NCI-H774 (cell line): ENCODE measurements at places on chromosomes 5 and 9.
A peak's percentile ranks its signal among the peaks of the same experiment; 100 is the strongest.

DNA sequence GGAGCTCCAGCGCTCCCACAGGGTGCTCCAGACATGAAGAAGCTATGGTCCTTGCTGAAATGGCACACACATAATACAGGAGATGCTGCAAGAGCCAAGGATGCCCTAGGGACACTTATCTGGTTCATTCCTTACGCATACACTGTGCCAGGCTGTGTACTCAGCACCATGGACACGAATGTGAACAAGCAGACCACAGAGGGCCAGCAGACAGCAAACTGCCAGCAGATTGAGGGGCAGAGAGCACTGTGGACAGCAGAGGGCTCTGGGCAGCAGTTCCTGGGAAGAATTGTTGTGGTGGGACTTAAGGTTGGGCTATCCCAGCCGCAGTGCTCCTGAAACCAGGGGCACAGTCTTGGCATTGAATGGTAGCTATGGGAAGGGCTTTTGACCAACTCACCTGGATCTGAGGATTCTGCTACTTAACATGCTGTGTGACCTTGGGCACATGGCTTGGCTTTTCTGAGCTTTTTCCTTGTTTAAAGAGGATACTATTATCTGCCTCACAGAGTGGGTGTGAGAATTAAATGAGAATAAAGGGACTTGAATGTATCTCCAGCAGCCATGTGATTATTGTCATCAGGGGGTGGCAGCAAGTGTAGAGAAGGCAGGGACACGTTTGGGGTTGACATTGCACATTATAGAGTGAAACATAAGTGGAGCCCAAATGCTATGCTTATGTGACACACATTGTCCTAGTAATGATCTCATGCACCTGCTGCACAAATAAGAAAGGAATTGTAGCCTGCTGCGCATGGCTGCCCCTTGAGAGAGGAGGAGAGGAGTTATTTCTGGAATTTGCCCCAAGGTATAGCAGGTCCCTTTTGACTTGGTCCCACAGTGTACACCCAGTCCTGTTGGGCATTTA lies 30.1 kb downstream of the PPARGC1B start:
- DNase-seq: peak; percentile 28

- no peak for DNase-seq
Measured at GRCh38 chr5:137273511-137273910, 225.6 kb downstream of the SPOCK1 start.

GRCh38 chr9:78296201-78296892 lies 578 bp upstream of the PSAT1 start:
- no peak for DNase-seq

- no peak for DNase-seq
Measured at GRCh38 chr5:75048457-75048953, 3.9 kb downstream of the GCNT4 start.

DNA sequence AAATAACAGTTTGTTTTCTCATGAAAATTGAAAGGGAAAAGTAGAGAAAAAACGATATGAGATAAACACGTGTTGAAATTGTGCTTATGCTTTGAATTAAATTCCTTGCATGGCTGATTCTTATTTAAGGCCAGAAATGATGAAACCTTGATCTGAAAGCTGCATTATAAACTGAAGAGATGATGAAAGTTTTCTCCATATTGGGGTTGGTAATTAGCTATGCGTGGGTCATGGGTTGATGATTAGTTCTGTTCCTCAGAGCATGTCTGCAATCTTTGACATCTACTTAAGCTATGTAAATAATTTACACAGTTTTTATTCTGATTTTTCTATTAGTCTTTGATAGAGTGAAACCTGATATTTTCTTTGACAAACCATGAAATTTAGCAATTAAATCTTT lies 264.1 kb downstream of the CD180 start:
- DNase-seq: no peak

- no peak for DNase-seq
Measured at GRCh38 chr5:16493261-16493660, 27.7 kb upstream of the ZNF622 start.

DNA sequence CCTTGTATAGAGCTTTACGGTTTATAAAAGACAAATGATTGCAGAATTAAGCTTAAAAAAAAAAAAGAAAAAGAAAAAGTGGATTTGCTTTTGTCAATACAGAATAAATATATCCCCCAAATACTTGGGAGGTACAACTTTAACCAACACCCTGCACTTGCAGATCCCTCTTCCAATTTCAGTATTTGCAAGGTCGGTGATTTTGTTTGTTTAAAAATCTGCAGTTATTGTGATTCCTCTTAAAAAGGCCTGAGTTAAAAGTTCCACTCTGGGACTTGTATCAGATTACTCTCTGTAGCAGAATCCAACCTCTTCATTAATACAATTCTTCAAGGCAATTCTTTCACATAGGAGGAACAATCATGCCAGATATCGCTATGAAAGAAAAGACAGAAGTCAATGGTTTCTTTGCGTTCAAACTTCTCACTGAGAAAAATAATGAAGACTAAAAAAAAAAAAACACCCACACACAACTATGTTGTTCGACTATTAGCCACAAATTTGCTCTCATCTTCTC lies 400.9 kb downstream of the EBF1 start:
- no peak for DNase-seq

- no peak for DNase-seq
Measured at GRCh38 chr5:151318850-151319732, 15.5 kb upstream of the SLC36A3 start.

DNA sequence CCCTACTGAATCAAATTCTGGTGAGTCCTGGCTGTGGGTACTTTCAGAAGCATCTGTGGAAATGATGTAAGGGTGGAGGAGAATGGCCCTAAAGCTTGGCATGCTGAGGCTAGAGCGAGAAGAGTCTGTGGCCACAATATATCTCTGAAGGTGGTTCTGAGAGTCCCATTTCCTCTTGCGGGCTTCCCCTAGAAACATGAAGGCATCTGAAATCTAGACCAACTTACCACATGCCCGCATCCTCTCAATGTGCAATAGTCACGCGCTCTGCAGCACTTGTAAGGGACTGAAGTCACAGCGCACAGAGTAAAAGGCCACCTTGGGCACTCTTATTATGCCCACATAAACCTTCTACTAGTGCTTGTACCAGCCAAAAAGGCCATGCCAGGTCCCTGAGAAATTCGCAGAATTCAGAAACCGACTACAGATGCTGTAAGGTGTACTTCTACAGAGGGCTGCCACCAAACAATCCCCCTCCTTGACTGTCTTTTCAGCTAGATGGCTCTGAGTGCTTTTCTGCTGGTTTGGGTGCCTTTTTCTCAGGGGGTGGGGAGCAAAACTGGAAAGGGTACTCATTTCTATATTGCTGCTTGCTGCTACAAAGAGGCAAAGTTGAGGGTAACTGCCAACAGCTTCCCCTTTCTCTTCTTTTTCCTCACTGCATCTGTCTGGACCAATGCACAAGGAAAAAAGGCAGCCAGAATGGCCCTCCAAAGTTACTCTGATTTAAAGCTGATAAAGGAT lies 107.3 kb downstream of the ZDHHC21 start:
- DNase-seq: no peak

DNA sequence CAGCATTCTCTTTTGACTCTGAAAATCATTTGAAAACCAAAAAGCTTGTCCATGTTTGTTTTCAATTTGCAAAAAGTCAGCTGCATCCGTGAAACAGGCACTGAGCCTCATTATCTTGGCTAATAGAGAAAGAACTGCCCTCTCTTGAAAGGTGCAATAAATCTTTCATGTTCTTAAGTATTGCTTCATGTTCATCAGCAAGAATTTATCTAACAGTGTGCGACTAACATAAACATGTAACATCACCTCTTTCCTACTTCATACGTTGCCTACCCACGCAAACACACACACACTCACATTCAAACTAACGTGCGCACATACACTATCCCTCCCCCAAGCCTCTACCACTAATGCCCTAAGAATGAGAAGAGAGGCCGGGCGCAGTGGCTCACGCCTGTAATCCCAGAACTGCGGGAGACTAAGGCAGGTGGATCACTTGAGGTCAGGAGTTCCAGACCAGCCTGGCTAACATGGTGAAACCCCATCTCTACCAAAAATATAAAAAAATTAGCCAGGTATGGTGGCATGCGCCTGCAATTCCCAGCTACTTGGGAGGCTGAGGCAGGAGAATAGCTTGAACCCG lies 629.7 kb upstream of the ZNF608 start:
- DNase-seq: no peak

DNA sequence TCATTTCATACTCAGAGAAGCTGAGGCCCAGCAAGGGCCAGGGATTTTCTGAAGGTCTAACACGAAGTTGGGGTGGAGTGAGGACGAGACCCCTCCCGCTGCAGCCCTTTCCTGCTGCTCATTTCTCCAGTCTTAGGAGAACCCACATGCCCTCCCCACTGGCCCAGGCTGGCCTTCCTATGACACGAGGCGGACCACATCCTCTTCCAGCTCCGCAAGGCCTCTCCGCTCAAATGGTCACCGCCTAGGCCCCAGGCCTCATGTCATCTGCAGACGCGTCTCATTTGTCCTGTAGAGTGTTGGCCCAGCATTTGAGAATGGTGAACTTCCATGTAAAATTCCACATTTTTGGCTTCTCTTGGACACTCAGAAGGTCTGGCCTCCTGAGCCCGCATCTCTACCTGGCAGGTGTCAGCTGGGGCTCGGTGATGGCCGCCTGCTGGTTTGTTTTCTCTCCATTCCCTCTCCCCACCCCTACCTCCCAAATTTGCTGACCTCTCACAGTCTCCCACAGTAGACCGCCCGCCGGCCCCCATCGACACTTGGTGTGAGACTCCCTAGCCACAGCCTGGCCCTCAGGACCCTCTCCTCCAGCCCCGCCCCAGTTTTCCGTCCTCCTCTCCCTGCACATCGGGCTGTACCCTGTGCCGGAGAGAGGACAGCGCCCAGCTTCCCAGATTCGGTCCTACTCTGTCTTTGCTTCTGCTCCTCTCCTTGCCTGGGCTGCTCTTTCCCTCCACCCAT lies 51.7 kb downstream of the ERGIC1 start:
- no peak for DNase-seq

- DNase-seq: no peak
Measured at GRCh38 chr5:113387844-113388243, 46.9 kb downstream of the TSSK1B start.

DNA sequence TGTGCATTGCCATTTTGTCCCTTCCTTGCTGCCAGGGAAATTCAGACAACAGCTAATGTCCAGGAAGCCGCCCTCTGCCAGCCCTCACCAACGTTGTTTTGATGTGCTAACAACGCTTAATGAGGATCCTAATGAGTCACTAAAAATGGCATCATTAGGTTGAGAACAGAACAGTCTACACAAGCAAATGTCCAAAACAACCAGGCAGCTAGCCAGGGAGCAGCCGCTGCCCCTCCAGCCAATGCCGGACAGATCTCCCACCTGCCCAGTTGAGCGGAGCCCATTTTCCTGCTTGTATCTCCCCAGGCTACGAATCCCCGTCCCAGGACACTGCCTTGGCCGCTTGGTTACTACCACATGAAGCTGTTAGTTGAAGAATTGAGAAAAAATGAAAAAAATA lies 40.4 kb upstream of the UNC5A start:
- DNase-seq: no peak

DNA sequence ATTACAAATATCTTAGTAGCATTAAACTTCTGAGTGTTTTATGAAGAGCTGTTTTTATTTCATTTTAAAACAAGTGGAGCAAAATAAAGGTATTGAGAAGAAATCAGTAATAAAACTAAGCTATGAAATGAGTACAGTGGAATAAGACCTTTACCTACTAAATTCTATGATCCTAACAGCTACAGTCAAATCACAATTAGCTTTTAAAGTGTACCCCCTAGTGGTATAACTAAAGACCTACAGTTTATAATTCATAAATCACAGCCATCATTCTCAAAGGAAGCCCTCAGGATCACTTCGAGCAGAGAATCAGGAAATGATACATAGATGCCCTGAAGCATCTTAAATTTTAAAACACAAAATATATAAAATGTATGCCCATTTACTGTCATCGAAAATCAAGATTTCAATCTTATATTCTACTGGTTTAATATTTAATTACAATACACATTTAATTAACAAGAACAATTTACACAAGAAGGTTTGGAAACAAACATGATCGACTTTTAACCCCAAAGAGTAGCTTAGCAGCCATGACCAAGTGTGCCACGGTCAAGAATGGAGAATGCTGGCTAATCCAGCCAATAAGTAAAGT lies 12.3 kb downstream of the CCNH start:
- no peak for DNase-seq

DNA sequence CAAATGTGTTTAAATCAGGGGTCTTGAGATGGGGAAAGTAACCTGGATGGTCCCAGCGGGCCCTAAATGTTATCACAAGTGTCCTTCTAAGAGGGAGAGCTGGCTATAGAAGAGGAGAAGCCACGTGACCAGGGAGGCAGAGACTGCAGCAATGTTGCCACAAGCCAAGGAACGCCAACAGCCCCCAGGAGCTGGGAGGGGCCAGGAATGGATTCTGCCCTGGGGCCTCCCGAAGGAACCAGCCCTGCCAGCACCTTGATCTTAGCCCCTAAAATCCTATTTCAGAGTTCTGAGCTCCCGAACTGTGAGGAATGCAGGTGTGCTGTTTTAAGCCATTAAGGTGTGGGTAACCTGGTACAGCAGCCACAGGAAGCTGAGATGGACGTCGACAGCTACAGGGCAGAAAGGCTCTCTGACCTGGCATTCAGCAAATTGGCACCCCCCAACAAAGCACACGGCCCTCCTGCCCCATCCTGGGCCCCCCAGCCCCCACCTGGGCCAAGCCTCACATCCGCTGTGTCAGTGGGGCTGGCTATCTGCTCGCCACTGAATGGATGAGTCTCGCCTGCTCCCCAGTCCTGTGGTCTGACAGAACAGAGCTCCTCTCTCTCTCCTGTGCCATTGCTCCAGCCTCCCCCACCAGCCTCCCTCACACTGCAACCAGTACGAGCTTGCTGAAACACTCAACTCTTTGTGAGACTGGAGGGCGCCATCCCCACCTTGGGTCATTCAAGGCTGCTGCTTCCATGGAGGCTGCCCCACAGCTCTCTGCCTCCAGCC lies 78.8 kb downstream of the ADAMTS2 start:
- no peak for DNase-seq

GRCh38 chr9:114799441-114799840 lies 6.4 kb downstream of the TNFSF15 start:
- no peak for DNase-seq

DNA sequence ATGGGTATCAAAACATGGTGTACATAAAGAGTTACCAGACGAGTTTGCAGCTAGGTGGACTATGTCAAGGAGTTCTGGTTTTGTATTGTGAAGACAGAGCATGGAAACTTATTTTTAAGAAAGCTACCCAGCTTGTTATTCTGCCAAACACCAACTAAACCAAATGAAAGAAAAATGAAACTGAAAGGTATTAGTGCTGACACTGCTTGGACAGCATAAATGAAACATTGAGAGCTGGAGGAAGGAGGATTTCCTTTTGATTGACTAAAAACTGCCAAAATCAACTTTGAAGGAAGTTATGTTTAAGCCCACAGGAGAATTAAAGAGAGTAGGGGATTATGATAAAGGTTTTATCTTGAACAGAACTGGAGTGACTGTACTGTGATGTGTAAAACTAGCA lies 766.2 kb downstream of the PTPRD start:
- DNase-seq: no peak
